ENCODE measurements at places on chromosomes 2 and 18.

GRCh38 chr2:158269143-158269542 is 167.5 kb downstream of the UPP2 start:
- DNase-seq: no peak

- no peak for DNase-seq
These were observed 218.3 kb upstream of the RND3 start for GRCh38 chr2:150705767-150706166.

DNA sequence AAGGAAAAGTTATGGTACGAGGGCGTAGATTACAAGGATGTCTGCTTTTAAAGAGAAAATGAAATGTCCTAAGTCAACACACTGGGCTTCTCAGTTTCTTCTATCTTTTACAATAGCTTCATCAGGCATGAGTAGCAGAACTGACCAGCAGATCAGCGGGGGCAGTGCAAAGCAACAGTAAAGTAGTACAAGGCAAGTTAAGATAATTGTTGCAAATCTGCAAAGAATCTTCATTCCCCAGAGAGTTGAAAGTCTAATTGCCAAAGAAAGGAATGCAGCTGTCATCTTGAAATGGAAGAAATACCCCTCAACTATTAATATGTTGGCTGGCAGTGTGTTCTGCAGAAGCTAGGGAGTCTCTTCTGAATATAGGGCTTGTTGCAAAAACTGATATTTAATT is 60.2 kb upstream of the SLC39A10 start:
- DNase-seq: no peak

DNA sequence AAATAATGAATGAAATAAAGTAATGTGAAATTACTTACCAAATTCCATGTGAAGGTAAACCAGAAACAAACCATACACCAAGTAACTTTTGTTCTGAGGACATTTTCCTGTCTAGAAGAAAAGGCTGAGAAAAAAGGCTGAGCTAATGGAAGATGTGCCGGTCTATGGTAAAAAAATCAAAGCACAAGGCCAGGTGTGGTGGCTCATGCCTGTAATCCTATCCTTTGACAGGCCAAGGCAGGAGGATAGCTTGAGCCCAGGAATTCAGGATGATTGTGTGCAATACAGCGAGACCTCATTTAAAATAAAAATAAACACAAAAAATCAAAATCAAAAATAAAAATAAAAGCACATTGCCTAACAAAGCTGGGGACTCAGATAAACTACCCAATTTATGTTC is 6.7 kb downstream of the ORC4 start:
- DNase-seq: no peak

GRCh38 chr2:209367075-209367747 is 56.6 kb upstream of the MAP2 start:
- no peak for DNase-seq

DNA sequence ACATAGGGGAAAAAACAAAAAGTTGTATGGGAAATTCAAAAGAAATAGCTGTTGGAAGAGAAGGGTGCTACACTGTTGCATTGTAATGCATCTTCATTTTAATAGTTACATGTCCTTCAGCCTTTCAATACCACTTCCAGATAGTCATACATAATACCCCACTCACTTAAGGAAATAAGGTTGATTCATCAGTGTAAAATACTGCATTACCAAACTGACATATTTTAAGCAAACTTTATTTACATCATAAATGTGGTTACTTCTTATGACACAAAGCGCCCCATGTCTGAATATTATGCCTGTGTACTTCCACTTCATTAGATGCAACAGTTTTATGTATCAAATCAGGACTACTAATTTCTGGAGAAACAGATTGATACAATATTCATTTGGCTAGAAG is 4.5 kb downstream of the RBMS1 start:
- DNase-seq: no peak

DNA sequence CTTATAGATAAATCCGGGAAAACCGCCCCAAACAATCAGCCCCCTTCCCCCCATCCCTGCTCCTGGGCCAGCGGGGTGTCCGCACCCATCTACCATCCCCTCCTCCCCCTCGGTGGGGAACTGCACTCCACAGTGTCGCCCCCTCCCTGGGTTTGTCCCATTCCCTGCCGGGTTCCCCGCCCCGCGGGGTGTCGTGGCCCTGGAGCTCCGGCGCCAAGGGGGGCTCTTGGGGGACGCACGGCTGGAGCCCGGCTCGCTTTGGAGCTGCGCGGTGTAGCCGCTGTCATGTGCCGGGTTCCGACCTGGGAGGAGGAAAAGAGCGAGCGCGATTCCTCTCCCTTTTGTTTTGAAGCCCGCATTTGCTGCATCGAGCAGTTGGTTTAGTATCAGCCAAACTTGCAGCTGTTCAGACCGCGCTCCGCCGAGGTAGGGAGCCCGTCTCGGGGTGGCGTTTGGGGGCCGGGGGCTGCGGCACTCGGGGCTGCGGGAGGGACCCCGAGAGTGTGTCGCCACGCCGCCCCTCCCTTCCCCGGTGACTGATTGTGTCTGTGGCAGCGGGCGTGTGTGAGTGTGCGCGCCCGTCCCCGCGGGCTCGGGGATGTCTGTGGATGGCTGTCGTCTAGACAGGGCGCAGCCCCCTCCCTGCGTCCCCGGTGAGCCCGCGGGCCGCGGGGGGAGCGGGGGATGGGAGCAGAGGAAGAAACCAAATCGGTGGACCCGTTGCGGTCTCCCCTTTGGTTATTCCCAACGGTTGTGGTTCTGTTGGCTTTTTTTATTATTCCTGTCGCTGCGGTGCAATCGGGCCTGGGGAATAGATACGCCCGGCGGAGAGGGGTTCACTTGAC is 797 bp downstream of the CTIF start:
- DNase-seq: peak; percentile 39

DNA sequence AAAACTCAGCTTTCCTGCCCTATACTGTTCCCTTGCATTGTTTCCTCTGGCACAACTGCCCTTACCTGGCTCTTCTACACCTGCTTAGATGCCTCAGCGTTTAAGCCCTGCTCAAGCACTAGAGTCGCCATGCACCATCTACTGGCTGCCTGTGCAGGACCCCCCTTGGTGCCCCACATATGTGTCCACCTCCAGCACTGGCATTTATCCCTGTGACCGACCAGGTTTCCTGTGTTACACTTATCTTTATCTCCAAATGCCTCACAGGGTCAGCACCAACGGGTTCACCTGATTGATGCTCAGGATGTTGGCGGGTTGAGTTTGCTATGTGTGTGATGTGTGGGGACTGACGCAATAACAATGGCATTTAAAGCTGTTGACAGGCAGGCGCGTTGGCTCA is 177.5 kb downstream of the TMEM18 start:
- DNase-seq: no peak

- DNase-seq: no peak
These were observed 546.8 kb upstream of the NETO1 start for GRCh38 chr18:73414598-73414997.

- DNase-seq: no peak
These were observed 2.3 kb upstream of the BCL11A start for GRCh38 chr2:60555783-60556139.

DNA sequence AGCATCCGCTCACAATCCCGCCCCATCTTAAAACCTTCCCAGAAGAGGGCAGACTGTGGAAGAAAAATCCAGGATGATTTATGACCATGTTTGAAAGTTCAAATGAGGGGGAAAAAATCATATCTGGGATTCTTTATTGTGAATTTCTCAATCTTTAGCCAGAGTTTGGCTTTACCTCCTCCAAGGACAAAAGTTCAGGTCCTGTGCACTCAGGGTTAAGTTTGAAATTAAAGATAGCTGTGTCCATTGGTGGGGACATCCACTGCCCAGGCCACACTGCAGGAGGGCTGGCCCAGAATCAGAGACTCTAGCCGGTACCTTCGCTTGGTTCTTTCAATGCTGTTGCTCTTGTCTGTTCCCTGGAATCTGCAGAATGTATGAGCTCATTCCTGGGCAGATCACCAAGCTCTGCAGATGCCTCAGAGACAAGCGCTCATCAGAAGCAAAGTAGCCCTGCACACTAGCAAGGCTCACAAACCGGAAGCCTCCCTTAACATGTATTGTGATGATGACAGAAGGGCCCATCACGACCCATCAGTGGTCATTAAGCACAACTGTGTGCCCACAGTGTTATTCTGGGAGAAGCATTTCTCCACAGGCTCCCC is 375.3 kb upstream of the KLHL29 start:
- no peak for DNase-seq

DNA sequence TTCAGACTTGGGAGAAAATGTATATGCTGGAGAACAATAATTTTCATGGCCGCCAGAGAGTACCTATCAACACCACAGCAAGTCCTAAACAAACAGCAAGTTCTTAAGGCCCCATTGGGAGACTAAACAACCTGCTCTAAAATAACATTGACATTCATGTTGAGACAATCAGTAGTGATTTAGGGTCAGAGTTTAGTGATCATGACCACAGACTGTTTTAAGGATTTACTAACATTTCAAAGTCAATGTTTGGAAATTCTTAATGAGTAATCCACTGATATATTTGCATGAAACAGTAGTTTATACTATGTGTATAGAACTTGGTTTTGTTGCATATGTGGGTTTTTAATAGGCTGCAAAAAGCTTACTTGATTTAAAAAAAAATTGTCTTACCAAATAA is 34.7 kb downstream of the RASGRP3 start:
- DNase-seq: no peak

DNA sequence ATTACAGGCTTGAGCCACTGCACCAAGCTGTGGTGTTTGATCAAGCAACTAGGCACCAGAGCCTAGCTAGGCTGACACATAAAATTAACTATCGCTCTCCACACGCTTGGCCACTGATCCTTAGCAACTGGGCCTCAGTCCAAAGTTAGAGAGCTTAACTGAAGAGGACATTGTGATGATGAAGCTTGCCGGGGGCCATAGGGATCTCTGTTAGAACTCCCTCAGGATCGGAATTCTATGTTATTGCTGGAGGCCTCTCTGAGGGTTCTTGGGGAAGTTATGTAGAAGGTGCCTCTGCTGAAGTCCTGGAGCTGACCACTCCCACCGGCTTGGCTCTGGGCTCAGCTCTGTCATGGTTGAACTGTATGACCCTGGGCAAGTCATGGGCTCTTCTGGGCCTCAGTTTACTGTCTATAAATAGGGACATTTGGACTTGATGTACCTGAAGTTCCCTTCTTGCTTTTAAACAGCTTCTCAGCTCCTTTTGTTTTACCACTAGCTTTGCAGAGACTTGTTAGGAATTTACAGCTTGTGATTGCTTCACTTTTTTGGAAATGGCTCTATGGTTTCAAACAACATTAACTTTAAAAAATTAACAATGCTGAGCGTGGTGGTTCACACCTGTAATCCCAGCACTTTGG is 44.1 kb downstream of the GATA6 start:
- no peak for DNase-seq
